ENCODE measurements at places on chromosomes 4 and X.

DNA sequence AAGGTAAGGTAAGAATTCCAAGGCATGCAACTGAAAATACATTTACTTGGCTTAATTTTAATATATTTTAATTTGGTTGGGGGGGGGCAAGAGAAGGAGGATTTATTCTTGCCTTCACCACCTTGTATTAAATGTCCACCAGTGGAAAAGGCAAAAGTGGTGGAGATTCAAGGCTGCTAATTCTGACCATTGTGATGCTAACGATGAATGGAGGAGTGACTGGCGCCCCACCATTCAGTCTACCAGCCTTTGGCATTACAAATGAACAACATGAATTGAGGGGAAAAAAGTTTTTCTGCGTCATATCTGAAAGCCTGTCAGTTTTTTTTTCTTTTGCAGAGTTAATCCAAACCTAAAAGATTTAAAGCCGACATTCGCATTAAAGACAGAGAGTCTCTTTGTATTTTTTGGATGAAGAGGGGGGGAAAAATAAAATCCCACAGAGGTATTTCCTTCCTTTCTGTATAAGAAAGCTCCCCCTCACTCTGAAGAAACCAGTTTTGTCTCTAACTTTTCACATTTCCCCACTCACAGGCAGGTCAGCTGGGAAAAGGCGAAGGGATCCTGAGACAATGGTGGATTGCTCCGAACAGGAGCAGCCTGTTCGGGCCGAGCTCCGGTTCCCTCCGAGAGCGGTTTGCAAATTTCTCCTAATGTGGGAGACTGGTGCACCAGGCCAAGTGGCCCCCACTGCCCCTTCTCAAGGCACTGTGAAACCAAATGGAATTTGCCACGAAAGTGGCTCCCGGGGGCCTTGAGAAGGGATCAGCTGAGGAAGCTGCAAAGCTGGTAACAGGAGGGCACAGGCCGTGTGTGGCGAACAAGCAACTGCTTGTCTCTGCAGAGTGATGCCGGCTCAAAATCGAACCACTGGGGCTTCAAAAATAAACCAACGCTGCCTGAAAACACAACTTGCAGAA lies 28.1 kb downstream of the SHISA3 start:
- no peak for DNase-seq

- no peak for DNase-seq
Measured at GRCh38 chr4:81021981-81022380, 8.5 kb upstream of the BMP3 start.

- no peak for DNase-seq
Measured at GRCh38 chr4:15884666-15885065, 53.9 kb downstream of the FGFBP1 start.

GRCh38 chr4:10334506-10335028 lies 122.7 kb downstream of the ZNF518B start:
- DNase-seq: no peak

- no peak for DNase-seq
Measured at GRCh38 chr4:138241281-138242075, 671 bp downstream of the SLC7A11 start.

- DNase-seq: no peak
Measured at GRCh38 chr4:113646442-113646822, 115.1 kb downstream of the CAMK2D start.

DNA sequence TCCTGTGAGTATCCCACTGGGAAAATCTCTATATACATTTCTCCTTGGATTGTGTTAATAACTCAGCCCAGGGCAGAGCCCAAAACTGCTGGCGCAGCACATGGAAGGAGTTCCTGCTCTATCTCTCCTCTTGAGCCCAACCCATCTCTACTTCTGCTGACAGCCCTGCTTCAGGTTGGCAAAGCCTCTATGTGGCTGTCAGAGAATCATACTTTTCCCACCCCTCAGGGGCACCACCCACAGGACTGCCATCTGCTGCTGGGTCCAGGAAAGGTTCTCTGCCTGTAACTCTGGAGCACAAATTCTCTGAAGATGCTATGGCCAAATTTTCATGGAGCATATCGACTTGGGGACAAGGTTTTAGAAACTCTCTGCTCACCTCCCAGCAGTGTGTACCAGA lies 278.5 kb upstream of the EMCN start:
- DNase-seq: no peak

DNA sequence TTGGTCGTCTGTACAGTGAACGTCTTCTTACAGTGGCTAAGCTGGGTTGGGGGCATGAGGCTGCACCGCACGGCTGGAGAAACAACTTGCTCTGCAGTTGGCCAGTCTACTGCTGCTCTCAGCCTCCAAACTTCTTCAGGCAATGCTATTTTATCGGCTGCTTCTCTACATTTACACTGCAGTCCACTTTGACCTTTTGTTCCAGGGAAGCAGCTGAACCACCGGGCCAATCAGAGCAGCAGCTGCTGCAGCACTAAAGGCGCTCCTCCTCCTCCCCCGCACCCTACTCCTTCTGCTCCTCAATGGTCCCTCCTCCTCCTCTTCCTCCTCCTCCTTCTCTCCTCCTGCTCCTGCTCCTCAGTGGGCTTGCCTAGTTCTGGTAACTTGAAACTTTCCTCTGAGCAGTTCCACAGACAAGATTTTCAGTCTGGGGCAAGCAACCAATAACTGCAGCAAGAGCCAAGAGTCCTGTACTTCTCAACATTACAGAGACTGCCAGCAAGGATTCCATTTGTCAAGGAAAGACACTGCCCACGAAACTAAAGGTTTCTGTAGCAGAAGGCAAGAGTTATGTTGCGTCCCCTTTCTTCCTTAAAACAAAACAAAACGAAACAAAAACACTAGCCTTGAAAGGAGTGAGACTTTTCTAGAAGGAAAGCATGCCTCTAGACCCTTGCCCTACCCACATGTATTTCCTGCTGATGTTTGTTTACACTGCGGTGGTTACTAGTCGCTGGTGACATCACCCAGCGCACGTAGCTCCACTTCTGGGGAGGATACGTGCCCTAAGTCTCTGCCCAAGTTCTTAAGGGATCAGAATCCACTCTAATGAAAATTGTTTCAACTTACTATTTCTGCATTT lies 125.7 kb upstream of the NAP1L5 start:
- DNase-seq: peak; percentile 83

DNA sequence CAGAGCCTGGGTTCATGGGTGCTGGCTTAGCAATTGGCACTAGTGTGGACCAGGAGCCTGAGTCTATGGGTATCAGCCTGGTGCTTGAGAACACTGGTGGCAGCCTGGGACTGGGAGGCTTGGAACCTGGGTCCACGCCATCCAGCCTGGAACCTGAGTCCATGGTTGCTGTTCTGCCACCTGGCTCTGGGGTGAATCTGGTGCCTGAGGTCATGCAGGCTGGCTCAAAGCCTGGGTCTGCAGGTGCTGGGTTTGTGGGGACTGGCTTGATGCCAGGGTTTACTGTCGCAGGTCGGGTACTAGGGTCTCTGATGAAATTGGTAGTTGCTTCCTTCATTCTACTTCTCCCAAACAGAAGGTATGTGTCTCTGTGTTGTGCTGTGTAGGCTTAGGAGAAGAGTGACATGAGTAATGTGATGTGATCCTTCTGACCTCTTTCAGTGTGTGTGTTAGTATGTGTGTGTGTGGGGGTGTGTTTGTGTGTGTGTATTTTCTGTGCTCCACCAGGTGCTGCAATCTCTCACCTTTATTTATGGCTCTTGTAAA lies 517.0 kb upstream of the EPHA5 start:
- DNase-seq: no peak

GRCh38 chrX:124378643-124379042 lies 32.3 kb downstream of the SH2D1A start:
- DNase-seq: no peak

GRCh38 chr4:183918696-183919095 lies 13.6 kb downstream of the STOX2 start:
- DNase-seq: no peak

- DNase-seq: no peak
Measured at GRCh38 chrX:103630171-103630511, 1.4 kb downstream of the TCEAL1 start.

- DNase-seq: no peak
Measured at GRCh38 chrX:120029354-120029753, 48.1 kb downstream of the RHOXF2B start.

DNA sequence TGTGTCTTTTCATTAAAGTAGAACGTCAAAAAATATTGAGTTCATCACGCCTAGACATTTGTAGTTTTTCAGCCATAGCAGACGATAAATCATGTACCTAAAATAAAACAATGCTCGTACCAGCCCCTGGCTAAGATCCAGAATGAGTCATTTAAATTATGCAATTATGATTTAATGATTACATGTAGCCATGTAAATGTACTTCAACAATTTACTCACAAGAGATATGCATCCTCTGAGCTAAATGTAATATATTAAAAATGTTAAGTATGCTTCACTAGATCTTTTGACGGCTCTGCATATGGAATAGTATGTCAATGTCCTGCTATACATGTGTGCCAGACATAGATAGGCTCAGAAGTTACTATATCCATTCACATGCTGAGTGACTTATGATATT lies 1077.8 kb downstream of the ARAP2 start:
- DNase-seq: no peak

DNA sequence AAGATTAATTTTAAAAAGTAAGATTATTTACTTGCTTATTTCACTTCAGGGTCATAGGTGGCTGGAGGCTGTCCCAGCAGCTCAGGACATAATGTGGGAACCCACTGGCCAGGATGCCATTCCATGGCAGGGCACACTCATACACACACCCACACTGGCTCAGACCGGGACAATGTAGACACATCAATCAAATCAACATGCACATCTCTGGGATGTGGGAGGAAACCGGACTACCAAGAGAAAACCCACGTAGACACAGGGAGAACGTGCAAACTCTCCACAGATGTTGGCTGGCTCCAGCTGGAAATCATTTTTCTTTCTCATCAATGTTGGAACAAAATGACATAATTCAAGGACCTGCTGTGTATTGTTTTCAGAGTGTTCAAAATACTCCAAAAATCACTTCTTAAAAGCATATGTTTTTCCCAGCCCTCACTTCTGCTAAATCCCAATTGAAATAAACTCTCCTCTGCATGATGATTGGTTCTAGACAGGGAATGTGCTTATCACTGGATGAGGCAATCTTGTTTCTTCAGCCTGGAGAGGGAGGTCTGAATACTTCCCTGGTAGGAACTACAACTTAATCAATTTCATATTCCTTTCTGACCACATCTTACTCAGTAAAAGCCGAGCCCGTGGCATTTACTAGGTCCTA lies 18.6 kb upstream of the CPE start:
- no peak for DNase-seq

DNA sequence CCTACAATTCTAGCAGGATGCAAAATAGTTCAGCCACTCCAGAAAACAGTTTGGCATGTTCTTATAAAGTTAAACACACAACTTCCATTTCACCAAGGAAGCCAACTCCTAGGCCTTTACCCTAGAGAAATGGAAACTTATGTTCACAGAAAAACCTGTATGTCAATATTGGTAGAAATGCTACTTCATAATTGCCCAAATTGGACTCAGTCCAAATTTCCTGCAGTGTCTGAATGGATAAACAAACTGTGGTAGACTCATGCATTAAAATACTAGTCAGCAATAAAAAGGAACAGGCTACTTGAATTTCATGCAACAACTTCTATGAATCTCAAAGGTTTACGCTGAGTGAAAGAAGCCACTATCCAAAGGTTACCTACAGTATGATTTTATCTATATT lies 1738.8 kb upstream of the IGFBP7 start:
- DNase-seq: no peak

GRCh38 chr4:181949704-181950312 lies 293.4 kb upstream of the TENM3 start:
- no peak for DNase-seq

GRCh38 chr4:78665216-78665770 lies 110.9 kb upstream of the BMP2K start:
- no peak for DNase-seq

DNA sequence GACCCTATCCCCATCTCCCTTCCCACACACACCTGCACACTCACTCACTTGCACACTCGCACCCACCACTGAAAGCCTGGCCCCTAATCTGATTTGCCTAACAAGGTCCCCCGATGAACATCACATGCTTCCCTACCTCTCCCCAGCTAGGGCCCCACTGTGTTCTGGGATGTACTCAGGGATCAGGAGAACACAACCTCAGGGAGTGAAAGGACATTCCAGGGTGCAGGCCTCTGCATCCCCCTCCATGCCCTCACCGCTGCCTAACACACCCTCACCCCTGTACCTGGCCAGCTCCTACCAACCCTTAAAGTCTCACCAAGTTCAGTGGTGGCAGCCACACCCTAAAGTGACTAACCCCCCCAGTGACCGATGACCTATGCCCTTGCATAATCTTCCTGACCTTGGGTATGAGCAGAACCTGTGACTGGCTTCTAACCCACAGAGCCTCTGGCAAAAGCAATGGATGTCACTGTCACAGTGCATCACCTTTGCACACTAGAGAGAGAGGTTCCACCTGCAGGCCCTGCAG lies 2.4 kb upstream of the AFAP1 start:
- DNase-seq: no peak

DNA sequence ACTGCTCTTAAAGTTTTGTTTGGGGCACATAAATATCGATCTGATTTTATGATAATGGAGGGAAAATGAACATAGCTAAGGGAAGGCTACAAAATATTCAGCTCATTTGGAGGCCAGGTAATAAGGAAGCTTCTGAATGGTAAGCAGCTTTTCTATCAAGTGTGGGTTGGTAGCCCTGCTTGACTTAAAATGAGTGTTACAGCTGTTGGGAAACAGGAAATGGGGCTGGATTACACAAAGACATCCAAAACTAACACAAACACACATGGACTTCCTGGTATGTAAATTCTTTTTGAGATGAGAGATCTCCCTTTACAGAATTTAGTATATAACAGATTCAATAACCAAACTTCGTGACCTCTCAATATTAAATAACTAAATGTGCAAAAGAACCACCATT lies 58.0 kb downstream of the FGF16 start:
- no peak for DNase-seq

GRCh38 chr4:23084559-23085248 lies 392.0 kb downstream of the GBA3 start:
- DNase-seq: no peak

DNA sequence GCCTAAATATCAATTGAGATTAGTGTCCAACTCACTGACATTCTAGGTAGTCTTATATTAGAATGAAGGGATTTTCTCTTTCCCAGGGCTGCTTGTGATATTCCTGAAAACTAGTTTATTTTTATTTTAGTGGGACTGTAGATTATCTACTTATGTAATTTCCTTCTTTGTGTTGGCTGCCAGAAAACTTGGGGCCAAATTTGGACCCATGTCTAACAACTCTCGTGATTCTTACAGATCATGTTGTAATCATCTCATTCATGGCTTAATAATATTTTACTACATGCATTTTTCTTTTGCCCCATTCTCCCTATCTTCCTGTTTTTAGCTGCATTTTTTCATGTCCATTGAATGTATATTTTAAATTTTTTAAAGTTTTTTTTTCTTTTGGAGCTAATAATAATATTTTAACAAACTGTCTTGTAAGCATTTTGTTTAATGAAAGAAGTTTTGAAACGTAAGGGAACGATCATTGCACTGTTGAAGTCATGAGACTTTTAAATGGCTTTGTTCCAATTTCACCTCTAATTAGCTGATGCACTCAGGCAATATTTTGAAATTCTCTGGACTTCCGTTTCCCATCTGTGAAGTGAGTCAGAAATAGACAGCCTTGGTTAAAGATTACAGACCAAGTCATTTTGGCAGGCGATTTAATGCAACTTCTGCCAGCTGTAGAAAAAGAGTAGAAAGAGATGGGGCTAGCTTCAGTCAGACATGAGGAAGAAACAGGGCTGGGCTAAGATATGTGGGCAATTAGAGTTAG lies 14.3 kb upstream of the TDO2 start:
- DNase-seq: no peak
